ENCODE measurements at places on chromosomes 5 and 9. TPM values are rescaled to one million over a fixed set of nuclear protein-coding genes. Genes with fewer than 3 reads are reported as not detected.

Gene EQTN
- total RNA-seq = not detected

Gene ZMAT2
- total RNA-seq = 33.0 TPM

Gene PCA3
- 2.2 TPM for total RNA-seq

Gene DAB2
- 186 TPM for total RNA-seq

Gene ZNF618
- total RNA-seq = 28.3 TPM

Gene TRPM6
- total RNA-seq = 0.14 TPM
